ENCODE measurements at places on chromosomes 2 and 18.

DNA sequence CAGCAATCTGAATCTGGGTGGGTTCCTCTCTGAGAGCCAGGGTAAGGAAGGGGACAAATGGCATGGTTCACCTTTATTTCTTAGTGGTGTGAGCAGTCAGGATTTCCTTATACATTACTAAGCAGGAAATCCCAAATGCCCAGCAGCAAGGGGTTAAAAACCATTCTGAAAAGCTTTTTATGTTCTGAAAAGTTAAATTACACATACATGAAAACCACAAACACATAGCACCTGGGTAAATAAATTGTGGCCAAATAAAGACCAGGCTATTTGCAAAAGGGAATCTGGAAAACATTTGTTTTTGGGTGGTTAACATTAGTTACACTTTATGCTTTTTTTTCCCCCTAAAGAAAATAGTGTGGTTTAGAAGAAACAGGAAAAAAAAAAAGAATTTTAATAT is 156.1 kb downstream of the AGPS start:
- no peak for DNase-seq

GRCh38 chr2:226837787-226838603 is 2.1 kb downstream of the RHBDD1 start:
- peak; percentile 41 for DNase-seq

DNA sequence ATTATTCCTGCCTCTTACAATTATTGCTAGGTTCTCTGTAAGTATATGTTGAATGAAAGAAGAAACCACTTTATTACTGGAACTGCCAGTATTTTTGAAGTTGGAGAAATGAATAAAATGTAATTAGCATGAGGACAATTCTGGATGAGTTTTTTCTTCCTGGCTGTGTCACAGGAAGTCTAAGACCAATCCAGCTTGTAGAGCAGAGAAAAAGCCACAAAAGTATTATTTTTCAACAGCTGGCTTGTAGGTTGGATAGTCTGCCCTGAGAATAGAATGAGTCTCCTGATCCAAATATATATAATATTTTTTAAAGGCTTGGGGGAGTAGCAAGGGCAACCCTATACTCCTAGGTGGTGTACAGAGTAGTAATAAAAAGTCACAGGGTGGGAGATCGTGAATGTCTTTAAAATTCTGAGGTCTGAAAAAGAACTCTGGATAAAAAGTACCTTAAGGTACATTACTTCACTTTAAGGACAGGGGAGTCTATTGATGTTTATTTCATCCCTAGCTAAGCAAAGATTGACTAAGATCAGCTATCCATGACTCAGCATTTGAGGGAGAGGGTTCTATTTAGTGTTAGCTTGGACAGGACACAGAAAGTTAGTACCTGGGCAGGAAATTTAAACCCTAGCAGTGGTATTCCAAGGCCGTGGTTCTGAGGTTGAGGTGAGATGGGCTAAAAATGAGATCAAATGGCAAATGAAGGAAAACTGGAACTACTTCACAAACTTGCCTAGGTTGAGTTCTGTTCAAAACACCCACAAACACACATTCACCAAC is 31.7 kb downstream of the SLC40A1 start:
- DNase-seq, result no peak

DNA sequence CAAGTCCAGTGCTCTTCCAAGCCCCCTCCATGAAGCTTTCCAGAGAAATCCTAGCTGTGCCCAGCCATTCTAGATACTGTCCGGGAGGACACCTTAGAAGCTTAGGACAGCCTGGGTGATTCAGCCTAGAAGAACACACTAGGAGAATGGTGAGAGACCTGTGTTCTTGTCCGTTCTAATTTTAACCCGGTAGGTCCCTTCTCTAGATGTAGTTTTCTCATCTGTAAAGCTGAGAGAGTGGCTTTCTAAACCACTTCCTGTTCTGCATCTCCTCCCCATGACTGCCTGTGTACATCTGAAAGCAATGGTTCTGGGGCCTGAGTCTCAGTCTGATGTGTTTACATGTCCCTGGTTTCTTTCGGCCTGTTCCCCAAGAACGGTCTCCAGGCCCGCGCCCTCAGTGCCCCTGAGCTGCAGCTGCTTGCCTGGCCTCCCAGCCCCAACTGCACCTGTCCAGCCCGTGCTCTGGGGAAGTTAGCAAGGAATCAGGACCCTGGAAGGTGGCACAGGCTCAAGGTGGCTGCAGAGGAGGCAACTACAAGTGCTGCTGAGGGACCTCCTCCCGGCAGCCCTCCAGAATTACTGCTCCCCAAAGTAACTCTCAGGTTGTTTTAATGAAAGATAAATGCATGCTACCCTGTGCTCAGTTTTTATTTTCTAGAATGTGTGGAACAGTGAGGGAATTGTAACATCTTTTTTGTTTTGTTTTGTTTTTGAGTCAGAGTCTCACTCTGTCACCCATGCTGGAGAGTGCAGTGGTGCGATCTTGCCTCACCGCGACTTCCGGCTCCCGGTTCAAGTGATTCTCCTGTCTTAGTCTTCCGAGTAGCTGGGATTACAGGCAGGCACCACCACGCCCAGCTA is 105.9 kb downstream of the LBH start:
- peak; percentile 76 for DNase-seq

GRCh38 chr2:166449439-166449838 is 44.6 kb downstream of the SCN7A start:
- no peak for DNase-seq

DNA sequence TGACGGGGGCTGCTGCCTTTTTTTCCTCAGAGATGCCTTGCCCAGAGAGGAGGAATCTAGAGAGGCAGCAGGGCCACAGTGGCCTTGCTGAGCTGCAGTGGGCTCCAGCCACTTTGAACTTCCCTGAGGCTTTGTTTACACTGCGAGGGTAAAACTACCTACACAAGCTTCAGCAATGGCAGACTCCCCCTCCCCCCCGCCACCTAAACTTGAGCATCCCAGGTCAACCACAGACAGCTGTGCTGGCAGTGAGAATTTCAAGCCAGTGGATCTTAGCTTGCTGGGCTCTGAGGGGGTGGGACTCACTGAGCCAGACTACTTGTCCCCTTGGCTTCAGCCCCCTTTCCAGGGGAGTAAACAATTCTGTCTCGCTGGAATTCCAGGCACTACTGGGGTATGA is 11.8 kb downstream of the SYT4 start:
- no peak for DNase-seq

DNA sequence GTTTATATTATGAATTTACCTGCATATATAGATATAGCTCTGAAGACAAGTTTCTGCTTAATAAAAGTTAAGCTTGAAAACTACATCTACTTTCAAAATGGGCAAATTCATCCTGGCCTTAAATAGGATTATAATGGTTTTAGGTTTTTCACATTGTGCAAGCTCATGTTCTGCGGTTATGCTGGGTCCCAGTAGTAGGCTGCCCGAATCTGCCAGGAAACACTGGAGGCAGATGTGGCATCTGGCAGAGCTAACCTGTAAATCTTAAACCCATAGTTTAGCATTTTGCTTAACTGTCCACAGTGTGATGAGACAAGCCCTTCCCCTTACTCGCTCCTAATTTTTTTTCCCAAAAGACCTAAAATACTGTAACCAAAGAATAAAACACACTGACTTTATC is 234.2 kb downstream of the TCF4 start:
- DNase-seq, result no peak
